NCI-H1694 treated with DMSO at 0.1 percent for 48 hours (cell line): ENCODE measurements at places on chromosomes 12 and 14.

- DNase-seq: no peak
Observed at GRCh38 chr12:28611115-28611435, 420.8 kb downstream of the CCDC91 start.

DNA sequence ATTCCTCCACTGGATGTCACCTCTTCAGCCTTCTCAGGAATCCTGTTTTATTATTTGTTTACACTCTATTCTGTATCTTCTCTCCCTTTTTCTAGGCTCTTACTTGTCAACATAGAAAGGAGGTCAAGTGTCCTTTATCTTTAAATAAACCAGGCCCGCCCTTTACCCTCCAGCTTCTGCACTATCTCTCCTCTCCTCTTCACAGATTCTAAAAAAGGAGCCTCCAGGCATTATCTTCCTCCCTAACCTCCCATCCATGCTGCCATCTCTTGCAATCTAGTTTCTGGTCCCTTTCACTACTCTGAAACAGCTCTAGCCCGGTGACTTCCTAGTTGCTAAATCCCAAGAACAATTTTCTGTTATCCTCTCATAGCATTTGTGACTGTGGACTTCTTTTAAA lies 24.1 kb upstream of the ARID2 start:
- DNase-seq: no peak

DNA sequence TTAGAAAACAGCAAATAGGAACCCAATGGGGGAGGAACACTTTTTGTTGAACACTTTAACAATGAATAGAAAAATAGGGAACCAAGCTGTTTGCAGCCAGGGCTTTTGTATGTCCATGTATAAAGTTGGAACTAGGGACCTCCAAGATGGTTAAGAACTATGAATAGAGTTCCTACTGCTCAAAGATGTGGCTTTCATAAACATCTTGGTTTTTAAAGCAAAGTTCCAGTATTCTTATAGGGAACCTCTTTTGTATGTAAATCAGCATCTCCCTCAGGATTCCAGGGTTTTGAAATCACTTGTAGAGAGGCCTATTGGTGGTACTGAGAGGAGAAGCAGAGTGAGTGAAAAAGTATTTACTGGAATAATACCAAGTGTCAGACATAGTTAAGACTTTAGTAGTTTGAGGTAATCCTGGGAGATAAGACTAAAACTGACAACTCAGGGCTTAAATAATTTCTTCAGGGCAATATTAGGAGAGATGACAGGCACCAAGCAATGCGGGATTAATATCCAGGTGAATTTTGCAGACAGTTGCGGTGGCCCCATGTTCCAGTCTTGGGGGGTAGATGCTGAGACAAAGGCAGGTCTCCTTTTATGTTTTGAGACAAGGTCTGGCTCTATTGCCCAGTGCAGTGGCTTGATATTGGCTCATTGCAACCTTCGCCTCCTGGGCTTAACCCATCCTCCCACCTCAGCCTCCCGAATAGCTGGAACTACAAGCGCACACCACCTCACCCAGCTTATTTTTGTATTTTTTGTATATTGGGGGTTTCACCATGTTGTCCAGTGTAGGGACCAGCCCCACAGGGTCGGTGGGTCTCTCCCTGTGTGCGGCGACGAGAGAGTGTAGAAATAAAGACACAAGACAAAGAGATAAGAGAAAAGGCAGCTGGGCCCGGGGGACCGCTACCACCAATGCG lies 10.4 kb upstream of the EID3 start:
- DNase-seq: no peak

GRCh38 chr14:29749327-29749726 lies 178.3 kb downstream of the PRKD1 start:
- DNase-seq: no peak

GRCh38 chr14:75341620-75342019 lies 63.0 kb downstream of the FOS start:
- DNase-seq: no peak

DNA sequence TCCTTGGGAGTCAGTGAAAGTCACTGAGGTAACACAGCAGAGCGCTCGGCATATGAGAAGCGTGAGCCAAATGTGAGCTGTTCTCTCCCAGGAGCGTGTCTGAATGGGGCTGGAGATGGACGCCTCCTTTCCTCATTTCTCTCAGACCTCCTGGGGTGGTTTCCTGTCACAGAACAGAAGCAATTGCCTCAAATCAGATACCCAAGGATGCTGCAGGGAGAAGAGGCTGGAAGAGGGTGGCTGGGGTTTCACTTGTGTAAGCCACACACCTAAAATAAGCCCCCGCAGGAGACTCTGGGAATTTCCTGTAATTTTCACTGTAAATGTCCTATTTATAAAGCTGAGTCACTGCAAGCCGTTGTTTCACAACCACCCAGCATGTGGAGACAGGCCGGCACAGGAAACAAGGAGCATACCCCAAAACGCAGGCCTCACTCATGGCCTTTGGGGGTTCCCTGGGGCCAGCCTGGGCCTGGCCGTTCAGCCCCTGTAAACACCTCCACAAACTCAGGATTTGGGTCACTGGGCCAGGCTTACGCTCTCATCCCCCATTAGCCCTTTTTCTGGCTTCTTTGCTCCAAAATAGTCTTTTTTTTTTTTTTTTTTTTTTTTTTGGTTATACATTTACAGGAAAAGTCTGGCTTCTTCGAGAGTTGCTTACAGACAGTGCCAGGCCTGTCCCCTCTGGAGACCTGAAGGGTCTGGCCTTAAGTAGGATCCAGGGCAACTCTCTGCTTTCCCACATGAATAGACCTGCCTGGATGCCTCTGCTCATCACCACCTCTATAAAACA lies 55.3 kb downstream of the VCPKMT start:
- DNase-seq: peak; percentile 31

DNA sequence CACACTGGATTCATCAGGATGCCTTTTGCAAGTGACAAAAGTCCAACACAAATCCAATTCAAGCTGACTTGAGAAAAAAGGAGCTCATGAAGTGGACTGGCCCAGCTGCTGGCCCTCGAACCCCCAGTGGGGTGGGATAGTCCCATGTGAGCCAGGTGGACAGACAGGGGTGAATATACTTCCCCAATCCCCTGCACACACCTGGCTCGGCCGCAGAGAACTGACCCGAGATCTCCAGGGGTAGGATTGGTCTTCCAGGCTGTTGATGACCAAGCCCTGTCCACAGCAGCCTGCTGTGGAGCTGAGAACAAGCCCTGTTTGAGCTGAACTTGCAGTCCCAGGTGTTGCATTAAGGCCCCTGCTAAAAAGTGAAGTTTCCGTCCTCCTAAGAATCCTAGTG lies 56.2 kb downstream of the TPCN1 start:
- DNase-seq: no peak

GRCh38 chr12:132106921-132107320 lies 37.2 kb downstream of the DDX51 start:
- DNase-seq: no peak

DNA sequence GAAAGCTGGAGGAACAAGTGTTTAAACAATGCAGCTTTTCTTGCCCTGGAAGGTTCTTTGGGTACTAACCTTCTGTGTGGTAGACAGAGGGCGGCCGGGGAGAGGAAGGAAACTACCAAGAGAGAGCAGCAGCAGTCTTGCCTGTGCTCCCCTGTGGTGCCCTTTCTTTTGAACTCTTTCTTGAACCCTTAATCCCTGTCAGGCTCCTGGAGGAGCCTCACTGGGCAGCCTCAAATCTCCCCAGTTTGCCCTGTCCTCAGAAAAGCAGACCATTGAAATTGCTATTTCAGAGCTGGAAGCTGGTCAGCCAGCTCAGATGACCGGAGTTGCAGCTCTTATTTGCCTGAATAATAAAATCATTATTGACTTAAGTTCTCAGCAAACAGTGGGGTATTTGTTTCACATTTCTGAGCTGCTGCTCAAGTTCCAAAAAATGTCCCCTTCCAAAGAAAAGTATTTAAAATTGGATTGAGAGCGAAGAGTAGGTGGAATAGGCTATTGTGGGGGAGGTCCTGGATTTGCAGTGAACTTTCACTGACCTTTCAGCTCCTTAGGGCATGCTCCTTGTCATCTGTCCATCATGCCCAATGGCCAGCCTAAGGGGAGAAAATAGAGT lies 42.1 kb upstream of the RNASE3 start:
- DNase-seq: no peak

- no peak for DNase-seq
Observed at GRCh38 chr12:76929499-76929898, 50.7 kb upstream of the CSRP2 start.

GRCh38 chr12:109589691-109590245 lies 16.2 kb downstream of the MVK start:
- no peak for DNase-seq

DNA sequence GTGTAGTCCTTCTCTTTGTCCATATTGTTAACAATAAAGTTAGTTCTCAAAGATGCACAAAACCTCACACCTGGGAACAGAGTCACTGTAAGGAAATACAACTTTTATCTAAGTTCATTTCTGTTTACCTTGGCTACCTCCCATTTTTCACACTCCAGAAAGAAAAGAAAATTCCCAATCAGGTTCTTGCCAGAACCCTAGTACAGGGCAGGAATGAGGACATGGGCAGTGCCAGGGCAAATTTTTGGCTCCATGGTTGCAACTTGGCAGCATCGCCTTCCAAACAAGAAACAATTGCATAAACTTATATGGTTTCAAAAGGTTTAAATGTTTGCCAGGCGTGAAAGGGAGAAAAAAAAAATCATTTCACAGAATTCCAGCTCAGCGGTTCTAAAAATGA lies 296.3 kb upstream of the PRKD1 start:
- no peak for DNase-seq

- no peak for DNase-seq
Observed at GRCh38 chr12:22792138-22792537, 167.2 kb downstream of the ETNK1 start.

- no peak for DNase-seq
Observed at GRCh38 chr12:84113666-84114065, 798.9 kb downstream of the SLC6A15 start.

DNA sequence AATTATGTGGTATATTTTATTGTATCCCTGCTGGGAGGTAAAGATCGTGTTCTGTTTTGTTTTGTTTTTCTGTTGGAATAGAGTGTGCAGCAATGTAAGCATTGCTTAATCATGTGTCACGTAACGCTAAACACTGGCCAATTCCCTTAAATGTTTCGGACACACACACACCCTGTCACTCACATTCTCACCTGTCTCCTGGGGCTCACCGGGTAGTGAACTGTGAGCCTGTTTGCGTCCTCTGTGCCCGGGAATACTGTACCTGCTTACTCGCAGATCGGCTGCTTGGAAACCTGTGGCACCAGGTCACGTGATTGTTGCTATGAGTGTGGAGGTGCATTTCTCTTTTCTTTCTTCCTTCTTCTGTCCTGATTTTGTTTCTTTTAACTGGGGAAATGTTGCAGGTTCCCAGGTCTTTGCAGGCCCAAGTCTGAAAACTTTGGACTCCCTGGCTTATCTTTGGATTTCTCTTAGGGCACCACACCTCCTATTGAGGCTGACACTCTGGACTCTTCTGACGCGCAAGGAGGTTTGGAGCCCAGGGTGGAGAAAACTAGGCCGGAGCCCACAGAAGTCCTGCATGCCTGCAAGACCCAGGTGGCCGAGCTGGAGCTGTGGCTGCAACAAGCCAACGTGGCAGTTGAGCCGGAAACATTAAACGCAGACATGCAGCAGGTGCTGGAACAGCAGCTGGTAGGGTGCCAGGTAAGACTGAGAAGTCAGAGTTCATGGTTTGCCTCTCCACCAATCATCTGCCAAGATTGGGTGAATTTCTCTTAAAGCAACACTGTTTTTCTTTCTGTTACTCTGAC lies 181.1 kb downstream of the ESR2 start:
- DNase-seq: no peak

GRCh38 chr12:56192582-56192981 lies 3.3 kb upstream of the SMARCC2 start:
- DNase-seq: no peak

GRCh38 chr12:42786400-42787148 lies 197.0 kb upstream of the PRICKLE1 start:
- DNase-seq: no peak

GRCh38 chr14:88688386-88688785 lies 104.4 kb downstream of the EML5 start:
- DNase-seq: no peak

- DNase-seq: no peak
Observed at GRCh38 chr12:118187751-118188435, 52.0 kb downstream of the PEBP1 start.
